Stimulated activated naive CD4-positive, alpha-beta T cell treated with Interleukin-2 at 50 U/mL for 16 hours (primary cell): ENCODE measurements at places on chromosomes 16 and 17.

DNA sequence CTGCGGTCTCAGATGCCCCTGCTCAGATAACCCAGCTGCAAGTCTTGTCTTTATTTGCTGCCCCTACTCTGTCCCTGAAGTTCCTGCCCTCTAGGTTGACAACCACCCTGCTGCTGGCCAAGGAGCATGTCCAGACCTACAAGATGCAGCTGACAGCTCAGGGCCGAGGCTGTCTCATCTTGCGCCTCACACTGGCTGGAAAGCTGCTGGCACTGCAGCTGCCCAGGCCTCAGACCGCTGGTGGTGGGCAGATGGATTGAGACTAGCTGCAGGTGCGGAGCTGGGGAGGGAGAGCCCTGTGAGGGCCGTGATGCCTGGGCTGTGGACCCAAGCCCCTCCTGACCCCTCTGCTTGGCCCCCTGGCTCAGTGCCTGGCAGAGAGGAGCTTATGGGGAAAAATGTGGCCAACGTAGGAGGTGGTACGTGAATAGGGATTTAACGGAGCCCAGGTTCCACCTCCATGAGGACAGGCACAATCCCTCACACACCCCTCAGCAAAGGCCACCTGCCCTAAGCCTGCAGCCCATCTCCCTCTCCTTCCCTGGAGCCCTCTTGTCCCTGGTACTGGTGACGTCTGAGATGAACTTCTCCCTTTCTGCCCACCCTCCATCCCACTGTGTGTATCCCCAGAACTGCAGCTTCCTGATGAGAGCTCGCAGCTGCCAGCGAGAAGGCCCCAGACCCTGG is 8.3 kb upstream of the GALK1 start:
- DNase-seq, result no peak

- no peak for DNase-seq
Observed at GRCh38 chr16:49461517-49461951, 87.9 kb downstream of the C16orf78 start.

DNA sequence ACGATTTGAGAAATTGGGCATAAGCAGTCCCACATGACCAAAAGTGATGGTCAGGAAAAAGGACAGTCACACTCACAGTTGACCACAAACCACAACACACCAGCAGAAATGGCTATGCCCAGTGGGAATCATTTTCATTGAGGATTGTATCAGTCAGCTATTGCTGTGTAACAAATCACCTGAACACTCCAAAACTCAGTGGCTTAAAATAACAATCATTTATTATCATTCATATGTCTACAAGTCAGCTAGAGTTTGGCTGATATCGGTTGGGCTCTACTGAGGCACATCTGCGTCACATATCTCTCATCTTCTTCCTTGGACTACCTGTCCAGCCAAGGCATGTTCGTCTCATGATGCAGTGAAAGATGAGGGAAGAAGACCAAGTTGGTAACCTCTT is 93.3 kb downstream of the CMC2 start:
- DNase-seq, result no peak

GRCh38 chr17:34653511-34653910 is 74.1 kb downstream of the TMEM132E start:
- DNase-seq, result no peak

DNA sequence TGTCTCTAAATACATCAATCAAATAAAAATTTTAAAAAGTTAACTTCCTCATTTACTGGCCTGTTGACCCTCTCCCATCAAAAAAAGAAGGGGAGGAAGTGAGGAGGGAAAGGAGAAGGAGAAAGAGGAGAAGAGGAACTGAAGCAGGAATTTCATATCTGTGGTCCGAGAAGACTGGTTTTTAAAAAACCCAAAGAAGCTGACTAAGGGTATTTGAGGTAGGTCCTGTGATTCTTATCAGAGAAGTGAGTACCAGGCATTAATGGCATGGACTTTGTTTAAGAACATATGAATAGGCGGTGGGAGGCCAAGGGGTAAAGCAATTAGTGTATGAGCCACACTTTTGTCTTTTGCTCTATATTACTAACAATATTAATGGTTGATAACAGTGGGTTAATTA is 2.0 kb downstream of the SLC46A1 start:
- no peak for DNase-seq

DNA sequence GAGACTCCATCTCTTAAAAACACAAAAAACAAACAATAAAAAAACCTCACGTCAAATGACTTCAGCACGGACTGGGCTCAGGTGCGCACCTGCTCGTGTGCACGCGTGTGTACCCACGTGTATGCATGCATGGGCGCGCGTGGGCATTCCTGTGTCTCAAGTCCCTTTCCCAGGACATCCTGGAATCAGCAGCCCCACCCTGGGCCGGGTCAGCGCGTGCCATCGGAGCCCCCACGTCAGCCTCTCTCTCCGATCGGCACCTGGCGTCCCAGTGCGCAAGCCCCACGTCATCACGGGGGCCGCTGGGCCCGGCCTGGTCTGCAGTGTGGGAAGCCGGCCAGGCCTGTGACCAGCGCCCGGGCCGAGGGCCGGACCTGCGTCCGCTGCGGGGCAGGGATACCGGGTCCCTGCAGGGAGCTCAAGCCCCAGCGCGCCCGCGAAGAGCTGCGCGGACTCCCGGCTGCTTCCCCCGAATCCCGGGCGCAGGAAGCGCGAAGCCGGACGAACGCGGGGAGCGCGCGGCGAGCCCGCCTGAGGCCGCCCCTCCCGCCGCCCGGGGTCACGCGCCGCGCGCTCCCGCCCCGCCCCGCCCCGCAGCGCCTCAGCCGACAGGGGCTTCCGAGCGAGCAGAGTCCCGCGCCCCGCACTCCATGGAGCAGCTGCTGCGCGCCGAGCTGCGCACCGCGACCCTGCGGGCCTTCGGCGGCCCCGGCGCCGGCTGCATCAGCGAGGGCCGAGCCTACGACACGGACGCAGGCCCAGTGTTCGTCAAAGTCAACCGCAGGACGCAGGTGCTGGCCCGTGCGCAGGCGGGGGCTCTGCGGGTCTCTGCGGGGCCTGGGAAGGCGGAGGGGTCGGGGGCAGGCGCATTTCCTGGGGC is at the start of gene FN3K:
Gene FN3K (plus strand): TSS at position 629 of the 880 bp plus-strand sequence. CDS start 22 bp downstream, at position 651.
- no peak for DNase-seq

DNA sequence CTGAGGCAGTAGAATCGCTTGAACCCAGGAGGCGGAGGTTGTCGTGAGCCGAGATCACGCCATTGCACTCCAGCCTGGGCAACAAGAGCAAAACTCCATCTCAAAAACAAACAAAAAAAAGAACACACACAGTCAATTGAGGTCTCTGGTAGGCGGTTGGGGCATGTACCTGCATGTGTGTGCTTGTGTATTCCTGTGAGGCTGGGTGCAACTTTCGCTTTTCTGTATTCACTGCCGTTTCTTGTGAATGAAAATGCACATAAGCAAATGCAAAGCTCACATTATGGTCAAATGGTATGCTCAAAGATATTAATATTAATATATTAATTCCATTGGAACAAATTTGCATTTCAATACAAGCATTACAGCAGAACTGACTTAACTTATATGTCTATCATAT is 20.9 kb downstream of the HS3ST3A1 start:
- DNase-seq, result no peak

GRCh38 chr17:66351033-66351432 is 48.6 kb downstream of the PRKCA start:
- DNase-seq, result no peak

DNA sequence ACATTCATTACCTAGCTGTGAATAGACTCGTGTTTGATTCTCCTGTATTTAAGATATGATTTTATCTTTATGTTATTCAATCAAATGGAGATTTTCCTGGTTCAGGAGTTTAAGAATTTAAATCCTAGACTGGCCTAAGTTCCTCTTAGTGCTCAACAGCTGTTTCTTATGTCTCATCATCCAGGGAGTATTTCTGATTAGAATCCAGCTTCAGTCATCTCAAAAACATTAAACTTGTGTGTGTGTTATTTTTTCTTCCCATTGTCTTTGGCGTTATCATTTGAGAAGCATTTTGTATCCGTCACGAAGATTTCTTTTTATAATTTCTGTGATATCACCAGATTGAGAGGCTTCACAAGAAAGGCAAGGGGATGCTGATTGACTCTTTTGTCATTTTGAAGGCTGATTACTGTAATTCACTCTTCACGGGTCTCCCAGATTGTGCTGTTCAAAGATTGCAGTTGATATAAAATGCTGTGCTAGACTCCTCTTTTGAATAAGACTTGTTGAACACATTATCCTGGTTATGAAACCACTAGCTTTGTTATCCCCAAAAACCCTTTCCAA is 204.8 kb downstream of the CDH8 start:
- DNase-seq, result no peak
